ENCODE measurements at places on chromosomes 16 and 17.

DNA sequence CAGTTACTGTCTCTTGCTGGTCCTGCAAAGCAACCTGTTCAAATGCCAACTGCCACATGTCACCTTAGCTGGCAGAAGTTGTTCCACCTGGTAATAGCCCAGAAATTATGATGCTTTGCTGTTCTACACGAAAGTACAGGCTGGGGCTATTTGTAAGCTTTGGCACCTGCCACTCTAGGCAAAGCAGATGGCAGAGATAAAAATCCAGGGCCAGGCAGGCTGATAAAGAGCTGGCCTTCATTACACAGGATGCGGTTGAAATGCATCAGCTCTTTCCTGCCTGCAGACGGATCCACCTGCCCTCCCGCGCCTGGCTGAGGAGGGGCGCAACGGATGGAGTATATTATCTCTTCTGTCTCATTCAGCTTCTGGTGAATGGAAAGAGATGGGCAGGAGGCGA lies 29.3 kb upstream of the KDM8 start:
- DNase-seq, result no peak

- no peak for DNase-seq
These were observed 22.7 kb downstream of the PEMT start for GRCh38 chr17:17568772-17569195.

DNA sequence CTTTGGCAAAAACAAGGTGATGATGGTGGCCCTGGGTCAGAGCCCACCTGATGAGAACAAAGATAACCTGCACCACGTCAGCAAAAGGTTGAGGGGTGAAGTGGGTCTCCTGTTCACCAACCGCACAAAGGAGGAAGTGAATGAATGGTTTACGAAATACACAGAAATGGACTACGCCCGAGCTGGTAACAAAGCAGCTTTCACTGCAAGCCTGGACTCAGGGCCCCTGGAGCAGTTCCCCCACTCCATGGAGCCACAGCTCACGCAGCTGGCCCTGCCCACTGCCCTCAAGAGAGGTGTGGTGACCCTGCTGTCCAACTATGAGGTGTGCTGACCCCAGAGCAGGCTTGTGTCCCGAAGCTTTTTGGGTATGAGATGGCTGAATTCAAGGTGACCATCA lies 29.7 kb upstream of the DLX4 start:
- no peak for DNase-seq

DNA sequence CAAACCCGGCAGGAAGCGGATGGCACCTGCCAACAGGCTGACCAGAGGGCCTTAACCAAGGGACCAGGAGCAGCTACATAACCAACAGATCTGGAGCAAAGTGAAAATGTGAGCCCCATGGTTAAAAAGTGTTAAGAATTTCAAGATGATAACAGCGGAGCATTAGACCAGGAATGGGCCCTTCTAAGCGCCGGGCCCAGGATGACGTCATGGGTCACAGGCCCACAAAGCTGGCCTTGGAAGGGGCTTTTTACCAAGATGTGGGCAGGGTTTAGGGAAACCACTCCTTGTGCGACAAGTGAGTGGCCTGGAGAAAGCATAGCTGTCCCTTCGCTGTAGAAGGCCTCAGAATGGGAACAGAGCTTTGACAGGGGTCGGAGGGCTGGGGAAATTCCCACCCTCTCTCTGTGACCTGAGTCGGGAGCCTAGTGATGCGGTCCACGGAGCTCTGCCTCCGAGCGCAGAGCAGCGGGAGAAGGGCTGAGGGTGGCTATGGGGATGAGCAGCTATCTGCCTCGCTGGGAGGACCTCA lies 84.4 kb upstream of the RPL38 start:
- DNase-seq, result no peak

DNA sequence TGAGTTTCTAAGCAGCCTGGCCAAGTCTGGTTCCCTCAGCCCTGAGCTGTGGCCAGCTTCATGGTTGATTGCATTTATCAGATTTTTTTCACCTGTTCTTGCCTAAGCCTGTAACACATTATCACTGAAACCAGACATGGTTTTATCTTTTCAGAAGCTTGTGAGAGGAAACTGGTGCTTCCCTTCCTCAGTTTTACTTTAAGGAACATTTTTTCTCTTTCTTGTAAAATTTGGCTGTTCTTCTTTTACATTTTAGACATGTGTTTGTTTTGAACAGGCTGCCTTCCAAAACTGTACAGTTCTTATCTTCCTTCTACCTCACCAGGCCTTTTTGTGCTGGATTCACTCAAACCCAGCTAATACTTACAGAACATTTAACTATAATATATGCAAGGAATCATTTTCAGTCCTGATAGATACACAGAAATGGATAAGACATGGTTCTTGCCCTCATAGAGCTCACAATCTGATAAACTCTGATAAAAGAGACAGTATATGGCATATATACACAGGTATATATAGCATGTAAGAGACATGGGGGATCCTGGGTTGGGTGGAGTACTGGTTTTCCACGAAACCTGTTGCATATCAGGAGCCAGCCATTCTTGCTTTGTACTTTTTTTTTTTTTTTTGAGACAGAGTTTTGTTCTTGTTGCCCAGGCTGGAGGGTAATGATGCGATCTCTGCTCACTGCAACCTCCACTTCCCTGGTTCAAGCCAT lies 44.5 kb downstream of the ZNRF1 start:
- no peak for DNase-seq

DNA sequence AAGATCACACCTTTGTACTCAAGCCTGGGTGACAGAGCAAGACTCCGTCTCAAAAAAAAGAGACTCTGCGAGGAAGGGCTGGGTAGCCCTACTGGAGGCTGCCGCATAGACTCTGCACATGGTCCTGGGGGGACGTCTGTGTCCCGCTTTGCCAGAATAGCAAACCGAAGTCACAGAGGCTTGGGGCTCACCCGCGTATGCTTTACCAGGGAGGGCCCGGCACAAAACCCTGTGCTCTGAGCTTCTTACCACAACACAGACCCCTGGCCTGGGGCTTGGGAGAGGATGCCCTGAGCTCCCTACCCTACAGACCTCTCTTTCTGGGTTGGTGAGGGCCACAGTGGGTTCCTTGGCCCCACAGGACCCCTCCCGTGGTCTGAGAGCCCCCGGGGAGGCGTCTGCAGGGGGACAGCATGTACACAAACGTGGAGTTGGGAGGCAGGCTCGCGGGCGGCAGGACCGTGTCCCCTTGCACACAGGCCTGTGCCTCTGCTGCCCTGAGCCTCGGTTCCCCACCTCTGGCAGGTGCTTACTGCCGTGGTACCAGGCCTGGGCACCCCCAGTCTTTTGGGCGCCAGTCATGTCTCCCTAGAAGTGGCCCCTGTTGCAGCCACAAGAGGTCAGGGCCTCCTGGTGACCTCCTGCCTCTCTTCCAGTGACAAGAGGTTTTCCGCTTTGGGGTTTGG lies 13.8 kb downstream of the CPNE7 start:
- DNase-seq, result no peak

DNA sequence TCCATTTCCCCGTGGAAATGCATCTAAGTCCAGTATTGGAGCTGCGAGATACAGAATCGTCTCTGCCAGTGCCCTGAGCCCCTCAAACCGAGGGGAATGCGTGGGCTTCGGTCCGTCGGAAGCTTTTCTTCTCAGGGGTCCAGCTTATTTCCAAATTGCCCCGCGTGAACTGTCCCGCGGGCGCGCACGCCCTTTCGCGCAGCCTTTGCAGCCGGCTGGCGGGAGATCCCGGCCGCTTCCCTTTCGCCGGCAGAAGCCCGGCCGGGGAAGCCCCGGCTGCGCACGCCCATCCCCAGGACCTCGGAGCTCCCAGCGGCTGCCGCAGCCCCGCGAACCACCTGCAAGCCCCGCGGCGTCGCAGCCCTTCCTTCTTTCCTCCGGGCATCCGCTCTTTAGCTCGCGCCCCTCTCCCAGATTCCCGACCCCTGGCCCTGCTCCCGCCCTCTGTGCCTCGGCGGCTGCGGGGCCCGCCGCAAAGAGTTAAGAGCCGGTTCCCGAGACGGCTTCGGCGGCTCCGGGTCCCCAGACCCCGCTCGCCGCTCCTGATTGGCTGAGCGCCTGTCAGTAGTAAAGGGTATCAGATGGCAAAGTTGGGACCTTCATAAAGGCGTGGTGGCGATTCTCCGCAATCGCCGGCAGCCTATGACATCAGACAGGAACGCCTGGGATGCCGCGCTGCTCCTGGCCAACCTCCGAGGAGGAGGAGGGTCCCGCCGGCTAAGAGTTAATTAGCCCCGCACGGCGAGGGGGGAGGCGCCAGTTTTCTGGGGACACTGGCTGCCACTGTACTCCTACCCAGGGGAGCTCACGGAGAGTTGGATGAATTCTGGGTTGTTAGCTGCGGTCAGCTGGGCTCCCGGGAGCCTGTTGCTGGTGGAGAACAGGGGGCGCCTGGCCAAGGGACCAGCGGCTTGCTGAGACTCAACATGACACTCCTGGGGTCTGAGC lies at the start of gene MYOCD:
MYOCD (plus strand) TSS at position 628 of the 948 bp plus-strand sequence; CDS start at position 927, 299 bp downstream.
- no peak for DNase-seq

GRCh38 chr17:8162997-8163977 lies 539 bp upstream of the VAMP2 start:
- no peak for DNase-seq

DNA sequence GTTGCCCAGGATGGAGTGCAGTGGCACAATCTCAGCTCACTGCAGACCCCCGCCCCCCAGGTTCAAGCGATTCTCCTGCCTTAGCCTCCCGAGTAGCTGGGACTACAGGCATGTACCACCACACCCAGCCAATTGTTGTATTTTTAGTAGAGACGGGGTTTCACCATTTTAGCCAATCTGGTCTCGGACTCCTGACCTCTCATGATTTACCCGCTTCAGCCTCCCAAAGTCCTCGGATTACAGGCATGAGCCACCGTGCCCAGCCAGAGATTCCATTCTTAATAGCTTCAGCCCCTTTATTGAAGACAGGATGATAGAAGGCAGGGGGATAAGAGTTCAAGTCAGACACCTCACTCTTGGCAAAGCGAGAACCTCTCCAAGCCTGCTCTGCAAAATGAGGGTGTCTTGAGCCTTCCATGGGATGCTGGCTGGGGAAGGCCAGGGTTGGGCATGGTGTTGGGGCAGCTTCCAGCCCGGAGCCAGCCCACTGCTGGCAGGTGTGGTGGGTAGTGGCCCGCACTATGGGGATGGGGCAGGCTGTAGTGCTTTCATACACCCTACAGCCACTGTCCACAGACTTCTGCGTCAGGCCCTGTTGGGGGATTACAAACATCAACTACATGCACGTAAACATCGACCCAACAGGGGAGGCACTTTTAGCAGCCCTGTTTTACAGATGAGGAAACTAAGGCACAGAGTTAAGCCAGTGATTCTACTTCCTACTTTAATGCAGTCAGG lies 3.5 kb downstream of the CARHSP1 start:
- no peak for DNase-seq

GRCh38 chr16:57070424-57070823 lies 22.0 kb upstream of the CPNE2 start:
- no peak for DNase-seq

DNA sequence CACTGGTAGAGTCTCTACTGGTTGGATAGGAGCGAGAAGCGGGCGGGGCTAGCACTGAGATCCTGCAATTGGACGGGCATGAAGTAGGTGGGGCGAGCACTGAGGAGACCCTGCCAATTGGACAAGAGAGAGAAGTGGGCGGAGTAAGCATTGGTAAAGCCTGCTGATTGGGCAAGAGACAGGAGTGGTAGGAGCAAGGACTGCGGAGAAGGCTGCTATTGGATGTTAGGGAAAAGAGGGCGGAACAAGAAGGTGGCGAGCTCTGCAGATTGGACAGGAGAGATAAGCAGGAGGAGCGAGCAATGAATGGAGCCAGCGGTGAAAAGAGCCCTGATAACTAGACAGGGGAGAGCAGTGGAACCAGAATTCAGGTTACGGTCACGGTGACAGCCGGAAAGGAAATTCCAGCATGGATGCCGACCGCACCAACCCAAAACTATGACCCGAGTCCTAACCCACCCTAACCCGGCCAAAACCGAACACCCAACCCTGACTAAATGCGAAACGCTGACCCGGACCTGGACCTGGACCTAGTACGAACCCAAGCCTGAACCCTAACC lies 4.8 kb downstream of the SCGB1C2 start:
- DNase-seq, result no peak

DNA sequence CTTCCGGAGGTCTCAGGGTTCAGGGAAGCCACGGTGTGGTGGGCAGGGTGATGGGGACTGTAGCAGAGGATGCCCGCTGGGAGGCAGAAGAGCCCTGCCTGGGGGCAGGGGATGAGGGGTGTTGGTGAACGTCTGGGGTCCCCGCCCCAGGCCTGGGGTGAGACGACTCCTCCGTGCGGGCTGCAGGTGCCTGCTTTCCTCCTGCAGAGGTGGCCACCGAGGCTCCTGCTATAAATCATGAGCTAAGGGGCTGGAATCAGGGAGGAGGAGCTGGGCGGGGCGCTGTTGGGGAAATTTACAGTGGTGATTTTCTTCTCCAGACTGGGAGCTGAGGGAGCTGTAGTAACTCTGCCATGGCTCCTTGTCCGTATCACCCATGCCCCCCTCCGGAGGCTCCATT lies 167.0 kb downstream of the MRM1 start:
- DNase-seq, result no peak

GRCh38 chr17:1480747-1481465 lies 11.6 kb downstream of the MYO1C start:
- no peak for DNase-seq

- DNase-seq, result no peak
These were observed 16.2 kb downstream of the GPRC5B start for GRCh38 chr16:19868421-19868820.

DNA sequence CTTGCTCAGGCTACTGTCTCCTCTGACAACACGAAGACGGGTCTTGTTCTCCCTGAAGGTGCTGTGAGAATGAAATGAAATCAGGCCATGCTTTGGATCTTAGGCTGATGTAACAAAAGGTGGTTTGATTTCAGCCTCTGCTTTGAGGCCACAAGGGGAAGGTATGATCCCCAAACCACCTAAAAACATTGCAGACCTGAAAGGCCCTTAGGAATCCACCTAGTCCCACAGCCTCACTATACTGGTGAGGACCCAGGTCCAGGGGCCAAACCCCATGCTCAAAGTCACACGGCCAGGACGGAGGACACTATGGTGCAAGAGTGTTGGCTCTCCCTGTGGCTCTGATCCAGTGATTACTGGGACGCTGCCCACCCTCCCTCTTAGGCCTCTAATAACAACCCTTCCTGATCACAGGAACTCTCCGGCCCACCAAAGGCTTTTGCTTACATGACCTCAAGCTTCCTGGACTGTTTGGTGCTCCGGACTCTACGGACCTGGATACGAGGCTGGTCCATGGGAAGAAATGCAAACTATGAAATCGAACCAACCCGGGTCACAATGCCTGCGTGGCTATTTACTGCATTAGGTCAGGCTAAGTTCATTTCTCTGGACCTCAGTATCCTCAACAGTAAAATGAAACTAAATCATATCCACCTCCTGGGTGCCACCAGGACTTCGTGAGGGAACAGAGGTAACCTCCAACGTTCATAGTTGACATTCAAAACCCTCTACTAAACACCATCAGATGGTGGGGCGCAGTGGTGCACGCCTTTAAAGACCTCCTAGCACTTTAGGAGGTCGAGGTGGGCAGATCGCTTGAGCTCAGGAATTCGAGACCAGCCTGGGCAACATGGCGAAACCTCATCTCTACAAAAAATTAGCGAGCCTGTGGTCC lies 1.5 kb downstream of the TRIM25 start:
- DNase-seq, result no peak

Measured in AG09309 (cell line).